ENCODE measurements at places on chromosomes 1 and 21.

DNA sequence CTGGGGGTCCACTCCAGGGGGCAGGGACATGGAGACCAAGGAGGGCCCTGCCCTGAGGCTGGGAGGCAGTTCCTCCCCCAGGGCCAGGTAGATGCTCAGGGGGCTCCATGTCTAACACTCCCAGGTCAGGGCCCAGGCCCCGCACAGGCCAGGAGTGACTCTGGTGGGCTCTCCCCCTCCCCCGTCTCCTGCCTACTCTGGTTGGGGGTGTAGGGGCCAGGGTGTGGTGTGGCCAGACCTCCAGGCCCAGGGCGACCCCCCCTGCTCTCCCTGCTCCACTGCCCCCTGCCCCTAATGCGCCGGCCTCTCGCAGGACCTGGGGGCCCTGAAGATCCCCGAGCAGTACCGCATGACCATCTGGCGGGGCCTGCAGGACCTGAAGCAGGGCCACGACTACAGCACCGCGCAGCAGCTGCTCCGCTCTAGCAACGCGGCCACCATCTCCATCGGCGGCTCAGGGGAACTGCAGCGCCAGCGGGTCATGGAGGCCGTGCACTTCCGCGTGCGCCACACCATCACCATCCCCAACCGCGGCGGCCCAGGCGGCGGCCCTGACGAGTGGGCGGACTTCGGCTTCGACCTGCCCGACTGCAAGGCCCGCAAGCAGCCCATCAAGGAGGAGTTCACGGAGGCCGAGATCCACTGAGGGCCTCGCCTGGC, 19.7 kb upstream of the CCDC27 start:
- DNase-seq: no peak

GRCh38 chr1:43934101-43934985, 742 bp downstream of the ARTN start:
- peak; percentile 46 for DNase-seq

DNA sequence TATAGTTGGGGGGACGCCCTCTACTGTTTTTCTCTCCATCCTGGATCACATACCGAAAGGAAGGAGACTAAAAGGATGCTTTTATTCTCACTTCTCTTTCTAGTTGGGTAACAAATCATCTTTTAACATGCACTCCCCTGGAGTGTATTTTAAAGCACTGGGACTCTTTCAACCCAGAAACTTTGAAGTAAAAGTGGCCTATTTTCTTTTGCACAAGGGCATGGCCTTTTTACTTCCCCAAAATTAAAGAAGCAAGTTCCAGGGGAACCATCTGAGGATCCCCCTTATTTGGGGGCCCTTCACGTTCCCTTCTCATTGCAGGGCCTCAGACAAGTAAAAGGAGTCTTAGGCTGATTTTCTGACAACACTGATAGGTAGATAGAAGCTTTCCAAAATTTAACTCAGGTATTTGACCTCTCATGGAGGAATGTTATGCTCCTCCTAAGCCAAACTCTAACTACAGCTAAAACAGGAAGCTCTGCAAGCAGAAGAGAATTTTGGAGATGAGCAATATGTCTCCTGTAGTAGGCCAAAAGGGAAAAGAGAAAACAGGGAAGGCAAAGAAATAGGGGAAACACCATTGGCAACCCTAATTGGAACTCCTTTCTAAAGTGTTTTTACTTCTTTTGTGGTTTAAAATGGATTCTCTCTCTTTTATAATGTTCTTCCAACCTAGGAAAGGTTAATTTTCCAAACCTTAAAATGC, 8.9 kb upstream of the CD46 start:
- no peak for DNase-seq

DNA sequence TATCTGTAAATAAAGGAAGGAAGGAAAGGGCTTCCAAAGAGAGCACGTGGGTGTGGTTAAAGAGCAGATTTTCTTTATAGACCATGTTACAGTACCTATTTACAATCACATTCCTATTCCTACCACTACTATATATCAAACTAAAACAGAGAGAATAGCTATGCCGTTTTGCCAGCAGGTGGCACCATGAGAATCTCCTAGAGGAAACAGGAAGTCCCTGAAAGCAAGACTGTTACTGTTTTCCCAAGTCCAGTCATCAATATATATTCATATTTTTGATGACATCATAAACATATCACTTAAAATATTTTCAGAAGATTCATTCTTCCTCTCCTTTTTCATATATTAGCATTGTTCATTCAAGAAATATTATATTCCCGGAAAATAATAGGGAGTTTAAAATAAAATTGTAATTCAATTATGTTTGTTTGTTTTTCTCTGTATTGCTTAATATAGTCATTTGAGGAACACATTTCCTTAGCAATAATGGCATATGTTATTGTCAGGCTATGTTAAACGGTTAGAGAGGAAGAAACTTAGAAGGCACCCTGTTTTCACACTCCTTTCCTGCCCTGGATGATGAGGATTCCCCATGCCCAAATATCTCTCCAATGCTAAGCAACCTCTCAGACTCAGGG, 6.6 kb downstream of the CCDC190 start:
- DNase-seq: peak; percentile 56

DNA sequence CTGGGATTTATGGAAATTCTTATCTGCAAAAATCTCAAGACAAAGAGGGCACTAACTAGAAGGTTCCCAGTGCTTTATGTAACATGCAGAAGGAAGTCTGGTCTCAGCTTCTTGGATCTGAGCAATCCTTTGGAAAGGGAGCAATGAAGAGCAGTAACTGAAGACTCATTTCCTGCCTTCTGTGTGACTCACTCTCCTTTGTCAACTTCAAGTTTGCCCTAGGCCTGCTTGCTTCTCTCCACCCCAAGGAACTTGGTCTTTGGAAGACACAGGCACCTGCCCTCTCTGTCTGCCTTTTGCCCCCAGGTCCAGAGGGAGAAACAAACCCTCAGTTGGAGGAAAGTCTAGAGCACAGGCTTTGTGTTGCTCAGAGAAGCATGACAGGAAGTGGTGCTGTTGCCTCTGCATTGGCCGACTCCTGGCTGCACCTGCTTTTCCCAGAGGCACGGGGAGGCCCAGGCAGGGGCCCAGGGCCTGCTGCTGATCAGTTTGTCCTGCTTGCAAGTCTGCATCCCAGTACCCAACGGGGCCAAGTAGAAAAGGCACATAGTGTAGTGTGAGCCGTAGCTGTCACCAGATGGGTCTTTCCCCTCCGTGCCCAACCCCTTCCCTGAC, 137.2 kb downstream of the DHRS3 start:
- DNase-seq: peak; percentile 7
